Body of pancreas (tissue), 4 donors: ENCODE measurements at places on chromosomes 12 and 14. TPM values are rescaled to one million over a fixed set of nuclear protein-coding genes. Genes with fewer than 3 reads are reported as not detected.

- no peak overlapping the region for H3K4me3 ChIP-seq
- no peaks in the 10 kb centered on the region for H3K27me3 ChIP-seq
- H3K27ac ChIP-seq, result no peak overlapping the region
Observed at GRCh38 chr14:100091386-100091785, 26.2 kb downstream of the EVL start.

GRCh38 chr14:31037709-31038221, 11.6 kb upstream of the STRN3 start:
- peaks cover 23% of the 10 kb centered on the region for H3K4me1 ChIP-seq
- H3K4me3 ChIP-seq, result no peak overlapping the region
- H3K36me3 ChIP-seq, result no peaks in the 10 kb centered on the region
- H3K27ac ChIP-seq, result no peak overlapping the region
- H3K27me3 ChIP-seq, result no peaks in the 10 kb centered on the region
- no peak for DNase-seq

GRCh38 chr14:74478996-74479635, 14.0 kb downstream of the NPC2 start:
- H3K4me3 ChIP-seq, result no peak overlapping the region
- no peak overlapping the region for H3K27ac ChIP-seq
- no peaks in the 10 kb centered on the region for H3K27me3 ChIP-seq
- H3K4me1 ChIP-seq, result peaks cover 4% of the 10 kb centered on the region
- peaks cover 7% of the 10 kb centered on the region for H3K36me3 ChIP-seq
- DNase-seq, result no peak

- H3K36me3 ChIP-seq, result no peaks in the 10 kb centered on the region
- DNase-seq, result no peak
- no peak overlapping the region for H3K4me3 ChIP-seq
- no peaks in the 10 kb centered on the region for H3K4me1 ChIP-seq
Observed at GRCh38 chr12:66352197-66352596, 49.9 kb downstream of the HELB start.

DNA sequence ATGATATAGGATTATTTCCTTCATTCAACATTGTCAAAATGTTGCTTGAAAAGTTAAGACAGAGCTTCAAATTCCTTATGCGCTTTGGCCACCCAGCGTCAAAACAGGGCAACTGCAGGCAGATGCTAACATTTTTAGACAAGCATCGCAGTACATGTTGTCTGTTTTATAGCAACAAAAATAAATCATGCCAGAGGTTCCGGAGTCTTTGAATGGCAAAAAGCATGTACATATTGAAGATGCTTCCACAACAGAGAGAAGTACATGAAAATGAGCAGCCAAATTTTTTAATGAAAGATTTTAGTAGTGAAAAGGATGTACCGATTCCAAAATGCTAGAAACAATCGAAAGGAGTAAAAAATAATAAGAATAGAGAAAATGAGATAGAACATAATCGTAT, 49.8 kb upstream of the USP15 start:
- no peak overlapping the region for H3K4me3 ChIP-seq
- no peaks in the 10 kb centered on the region for H3K27me3 ChIP-seq
- no peaks in the 10 kb centered on the region for H3K4me1 ChIP-seq
- no peak overlapping the region for H3K27ac ChIP-seq
- H3K36me3 ChIP-seq, result no peaks in the 10 kb centered on the region

DNA sequence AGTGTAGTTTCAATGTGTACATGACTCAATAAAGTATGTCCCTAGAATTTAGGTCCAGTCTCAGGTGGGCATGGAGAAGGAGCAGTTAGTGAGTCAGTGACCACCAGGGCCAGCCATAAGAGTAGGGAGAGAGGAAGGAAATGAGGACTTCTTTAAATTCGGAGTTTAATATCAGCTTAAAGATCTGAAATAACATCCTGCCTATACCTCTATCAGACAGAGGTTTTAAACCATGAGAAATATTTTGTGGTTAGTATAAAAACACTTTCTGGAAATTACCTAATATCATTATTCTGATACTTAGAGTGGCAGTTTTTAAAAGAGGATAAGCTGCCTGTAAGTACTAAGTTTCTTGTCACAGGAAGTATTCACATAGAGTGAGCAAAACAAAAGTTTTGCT, 61.7 kb upstream of the ST8SIA1 start:
- no peaks in the 10 kb centered on the region for H3K4me1 ChIP-seq
- H3K27ac ChIP-seq, result no peak overlapping the region
- H3K4me3 ChIP-seq, result no peak overlapping the region
- DNase-seq, result no peak
- H3K27me3 ChIP-seq, result no peaks in the 10 kb centered on the region
- no peaks in the 10 kb centered on the region for H3K36me3 ChIP-seq

GRCh38 chr12:111197376-111197944, 171.4 kb downstream of the PHETA1 start:
- no peaks in the 10 kb centered on the region for H3K27me3 ChIP-seq
- no peaks in the 10 kb centered on the region for H3K4me1 ChIP-seq
- no peaks in the 10 kb centered on the region for H3K36me3 ChIP-seq

DNA sequence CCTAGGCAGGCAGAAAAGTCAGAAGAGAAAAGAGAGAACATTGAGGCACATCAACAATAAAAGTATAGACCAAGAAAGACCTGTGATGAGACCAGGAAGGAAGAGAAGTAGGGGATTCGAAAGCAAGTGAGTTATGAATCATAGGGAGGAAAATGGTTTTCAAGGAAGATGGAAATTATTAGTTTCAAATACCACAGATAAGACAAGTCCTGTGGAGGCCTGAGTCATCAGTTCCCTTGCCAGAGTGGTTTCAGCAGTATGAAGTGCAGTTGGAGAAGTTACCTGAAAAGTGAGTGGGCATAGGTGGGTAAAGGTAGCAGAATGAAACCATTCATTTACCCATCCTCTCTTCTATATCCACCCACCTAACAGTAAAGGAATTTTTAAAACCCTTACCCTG, 25.2 kb upstream of the TSPAN8 start:
- H3K27me3 ChIP-seq, result no peaks in the 10 kb centered on the region
- H3K4me3 ChIP-seq, result no peak overlapping the region
- no peaks in the 10 kb centered on the region for H3K36me3 ChIP-seq
- no peak for DNase-seq
- H3K4me1 ChIP-seq, result peaks cover 3% of the 10 kb centered on the region

DNA sequence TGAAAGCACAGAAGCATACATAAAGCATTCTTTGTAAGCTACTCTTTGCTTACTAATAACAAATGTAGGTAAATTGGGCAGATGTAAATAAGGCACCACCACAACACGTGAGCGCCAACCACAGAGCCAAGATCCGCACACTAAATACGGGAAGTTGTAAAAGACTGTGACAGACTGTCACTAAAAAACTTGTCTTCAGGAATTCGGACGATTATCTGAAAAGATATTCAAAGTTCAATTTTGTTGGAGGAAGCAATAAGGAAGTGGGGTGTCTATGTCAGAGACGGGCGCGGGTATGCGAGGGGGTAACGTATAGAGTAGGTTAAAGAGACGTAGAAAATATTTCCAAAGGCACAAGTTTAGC, 1.5 kb upstream of the HSP90B1 start:
- no peak overlapping the region for H3K4me3 ChIP-seq
- peak overlapping the region; percentile 85 for H3K27ac ChIP-seq
- no peaks in the 10 kb centered on the region for H3K36me3 ChIP-seq
- H3K4me1 ChIP-seq, result peaks cover 33% of the 10 kb centered on the region

DNA sequence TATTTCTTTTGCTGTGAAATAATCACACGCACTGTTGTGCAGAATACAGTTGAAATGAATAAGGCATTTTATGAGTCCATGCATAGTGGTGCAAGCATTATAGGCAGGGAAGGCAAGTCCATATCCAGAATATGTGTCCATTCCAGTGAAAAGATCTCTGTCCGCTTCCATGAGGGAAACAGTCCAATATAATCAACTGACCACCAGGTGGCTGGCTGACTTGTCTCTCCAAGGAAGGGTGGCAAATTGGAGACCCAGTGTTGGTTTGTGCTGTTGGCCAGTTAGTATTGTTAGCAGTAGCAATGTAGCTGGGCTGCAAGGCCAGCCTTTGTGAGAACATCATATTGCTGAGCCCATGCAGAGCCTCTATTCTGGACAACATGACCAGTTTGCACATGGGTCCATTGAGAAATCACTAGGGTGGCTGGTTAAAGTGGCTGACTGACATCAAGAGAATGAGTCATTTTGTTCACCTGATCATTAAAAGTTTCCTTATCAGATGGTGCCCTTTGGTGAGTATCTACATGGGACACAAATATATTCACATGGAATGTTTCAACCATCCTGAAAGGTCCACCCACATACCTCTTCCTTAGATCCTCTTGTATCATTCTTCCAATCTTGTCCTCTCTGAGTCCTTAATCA, 17.3 kb upstream of the YAF2 start:
- H3K27ac ChIP-seq, result no peak overlapping the region
- H3K36me3 ChIP-seq, result no peaks in the 10 kb centered on the region
- no peaks in the 10 kb centered on the region for H3K4me1 ChIP-seq
- no peak overlapping the region for H3K4me3 ChIP-seq

DNA sequence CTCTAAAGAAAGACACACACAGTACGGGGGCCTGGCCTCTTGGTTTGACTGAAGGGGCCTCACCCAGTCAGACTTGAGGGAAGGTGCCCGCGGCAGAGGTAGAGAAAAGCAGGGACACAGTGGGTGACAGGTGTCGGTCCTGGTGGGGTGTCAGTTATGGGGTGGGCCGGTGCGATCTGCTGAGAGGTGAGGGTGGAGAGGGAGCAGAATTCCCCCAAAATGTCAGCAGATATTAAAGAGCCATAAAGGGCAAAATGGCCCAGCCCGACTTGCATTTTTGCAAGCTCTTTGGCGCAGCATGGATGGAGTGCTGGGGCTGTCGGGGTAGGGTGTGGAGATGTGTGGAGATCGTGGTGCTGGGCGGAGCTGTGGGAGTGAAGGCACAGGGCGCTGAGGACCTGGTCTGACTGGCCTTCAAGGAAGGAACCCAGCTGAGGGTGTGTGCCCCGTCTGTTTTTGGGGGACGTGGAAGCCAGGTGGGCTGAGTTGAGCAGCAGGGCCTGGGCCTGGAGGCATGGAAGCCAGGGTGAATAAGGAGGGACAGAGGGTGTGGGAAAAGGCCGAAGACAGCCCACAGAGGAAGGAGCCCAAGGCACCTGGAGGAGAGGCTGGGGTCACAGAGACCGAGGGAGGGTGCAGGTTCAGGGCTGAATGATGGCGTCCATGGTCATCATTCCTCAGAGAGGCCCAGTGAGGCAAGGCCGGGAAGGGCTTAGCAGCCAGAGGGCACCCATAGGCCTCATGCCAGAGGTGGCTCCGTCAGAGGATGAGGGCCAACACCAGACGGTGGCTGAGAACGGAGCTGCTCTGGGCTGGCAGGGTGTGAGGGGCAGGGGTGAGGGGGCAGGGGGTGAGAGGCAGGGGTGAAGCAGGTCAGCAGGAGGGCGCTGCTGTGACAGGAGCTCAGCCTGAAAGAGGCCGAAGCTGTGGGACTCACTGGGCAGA, 48.2 kb upstream of the DYNC1H1 start:
- H3K36me3 ChIP-seq, result no peaks in the 10 kb centered on the region
- DNase-seq, result no peak
- no peaks in the 10 kb centered on the region for H3K27me3 ChIP-seq
- H3K27ac ChIP-seq, result no peak overlapping the region
- no peak overlapping the region for H3K4me3 ChIP-seq

GRCh38 chr12:40226705-40227104, 1.9 kb downstream of the LRRK2 start:
- peak overlapping the region; percentile 93 for H3K27ac ChIP-seq
- H3K4me1 ChIP-seq, result peaks cover 28% of the 10 kb centered on the region
- H3K36me3 ChIP-seq, result no peaks in the 10 kb centered on the region
- H3K4me3 ChIP-seq, result no peak overlapping the region
- DNase-seq, result peak; percentile 60

DNA sequence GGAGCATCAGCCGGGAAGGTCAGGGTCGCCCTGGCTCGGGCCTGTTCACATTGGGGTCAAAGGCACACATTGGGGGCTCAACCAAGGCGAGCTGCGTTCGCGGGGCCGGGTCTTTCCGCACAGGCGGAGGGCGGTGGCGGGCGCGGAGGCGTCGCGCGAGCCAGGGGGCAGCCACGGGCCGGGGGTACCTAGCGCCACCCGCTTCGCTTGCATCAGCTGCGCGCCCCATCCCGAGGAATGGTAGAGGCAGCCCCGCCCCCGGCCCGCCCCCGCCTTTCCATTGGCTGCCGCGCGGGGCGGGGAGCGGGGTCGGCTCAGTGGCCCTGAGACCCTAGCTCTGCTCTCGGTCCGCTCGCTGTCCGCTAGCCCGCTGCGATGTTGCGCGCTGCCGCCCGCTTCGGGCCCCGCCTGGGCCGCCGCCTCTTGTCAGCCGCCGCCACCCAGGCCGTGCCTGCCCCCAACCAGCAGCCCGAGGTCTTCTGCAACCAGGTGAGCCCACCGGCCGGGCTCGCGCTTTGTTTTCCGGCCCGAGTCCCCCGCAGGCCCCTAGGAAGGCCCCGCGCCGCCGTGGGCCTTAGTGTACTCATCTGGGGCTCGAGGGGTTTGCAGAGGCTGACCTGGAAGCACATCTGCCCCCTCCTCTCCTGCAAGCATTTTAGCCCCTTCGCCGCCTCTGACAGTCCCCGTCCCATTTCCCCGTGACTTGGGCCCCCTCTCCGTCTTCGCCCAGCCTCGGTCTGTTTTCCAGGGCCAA, at the start of gene ALDH2:
ALDH2 (plus strand) TSS at position 326 of the 754 bp plus-strand sequence; CDS start at position 376, 50 bp downstream.
- DNase-seq, result peak; percentile 68
- peak within 1 kb of the TSS; percentile 32 for H3K4me3 ChIP-seq
- no peaks in the 10 kb centered on the region for H3K36me3 ChIP-seq
- peaks cover 42% of the 10 kb centered on the region for H3K4me1 ChIP-seq
- peak within 1 kb of the TSS; percentile 79 for H3K27ac ChIP-seq
- H3K27me3 ChIP-seq, result no peaks in the 10 kb centered on the region

The SAV1 gene
- total RNA-seq, result 55.0 TPM

The EXOC3L4 gene
- 1.8 TPM for total RNA-seq

The KRT83 gene
- total RNA-seq, result not detected

The MDM1 gene
- total RNA-seq, result 10.9 TPM

The TDRD9 gene
- total RNA-seq, result 4.7 TPM

The KRT77 gene
- total RNA-seq, result not detected
